ENCODE measurements at places on chromosomes 5 and 9.

GRCh38 chr9:124032247-124032646, 20.7 kb downstream of the LHX2 start:
- no peak for DNase-seq

DNA sequence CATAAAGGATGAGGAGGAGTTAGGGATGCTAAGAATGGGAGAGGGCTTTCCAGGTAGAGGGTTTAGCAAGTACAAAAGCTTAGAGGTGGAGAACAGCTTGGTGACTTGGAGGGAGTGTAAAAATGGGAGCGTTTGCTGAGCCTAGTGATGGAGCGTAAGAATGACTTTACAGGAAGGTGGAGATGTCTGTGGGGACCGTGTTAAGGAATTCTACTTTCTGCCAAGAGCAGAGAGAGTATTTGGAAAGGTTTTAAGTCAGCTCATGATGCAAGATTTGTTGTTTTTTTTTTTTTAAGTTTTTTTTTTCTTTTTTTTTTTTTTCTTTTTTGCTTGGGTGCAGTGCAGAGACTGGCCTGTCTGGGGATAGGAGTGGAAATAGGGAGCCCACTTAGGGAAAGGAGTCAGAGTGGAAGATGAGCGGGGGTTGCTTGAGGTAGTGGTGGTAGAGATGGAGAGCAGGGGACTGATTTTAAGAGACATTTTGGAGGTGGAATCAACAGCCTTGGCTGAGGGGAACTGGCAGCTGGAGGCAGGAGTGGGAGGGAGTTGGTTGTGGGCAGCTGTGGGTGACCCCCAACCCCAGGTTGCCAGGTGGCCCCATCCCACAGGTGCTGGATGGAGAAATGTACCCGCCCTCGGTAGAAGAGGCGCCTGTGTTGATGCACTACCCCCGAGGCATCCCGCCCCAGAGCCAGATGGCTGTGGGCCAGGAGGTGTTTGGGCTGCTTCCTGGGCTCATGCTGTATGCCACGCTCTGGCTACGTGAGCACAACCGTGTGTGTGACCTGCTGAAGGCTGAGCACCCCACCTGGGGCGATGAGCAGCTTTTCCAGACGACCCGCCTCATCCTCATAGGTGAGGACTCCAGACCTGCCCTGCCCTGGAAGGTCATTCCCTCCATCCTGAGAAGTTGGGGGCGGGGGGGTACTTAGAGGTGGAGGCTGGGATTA, 12.4 kb downstream of the PTGS1 start:
- DNase-seq = no peak

GRCh38 chr5:82244854-82245635, 33.1 kb downstream of the RPS23 start:
- no peak for DNase-seq

- no peak for DNase-seq
Observed at GRCh38 chr5:77355080-77355479, 137.0 kb downstream of the WDR41 start.

DNA sequence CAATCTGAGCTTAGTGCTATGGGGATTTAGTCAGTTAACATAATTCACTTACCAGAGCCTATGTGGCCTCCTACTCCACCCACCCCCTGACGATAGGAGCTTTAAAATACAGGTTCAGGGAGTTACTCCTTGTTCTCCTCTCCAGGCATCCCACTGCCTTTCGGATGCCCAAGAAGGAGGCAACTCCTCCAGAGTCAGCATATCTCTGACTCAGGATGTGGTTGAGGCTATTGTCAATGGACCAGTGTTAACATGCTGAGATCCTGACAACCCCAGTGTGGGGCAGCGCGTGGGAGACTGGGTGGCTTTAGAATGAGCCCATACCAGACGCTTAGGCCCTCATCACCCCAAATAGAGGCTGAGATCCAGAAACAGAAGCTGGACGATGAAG, 27.4 kb downstream of the BICD2 start:
- no peak for DNase-seq

GRCh38 chr5:102759700-102760099, 4.6 kb downstream of the PAM start:
- no peak for DNase-seq

DNA sequence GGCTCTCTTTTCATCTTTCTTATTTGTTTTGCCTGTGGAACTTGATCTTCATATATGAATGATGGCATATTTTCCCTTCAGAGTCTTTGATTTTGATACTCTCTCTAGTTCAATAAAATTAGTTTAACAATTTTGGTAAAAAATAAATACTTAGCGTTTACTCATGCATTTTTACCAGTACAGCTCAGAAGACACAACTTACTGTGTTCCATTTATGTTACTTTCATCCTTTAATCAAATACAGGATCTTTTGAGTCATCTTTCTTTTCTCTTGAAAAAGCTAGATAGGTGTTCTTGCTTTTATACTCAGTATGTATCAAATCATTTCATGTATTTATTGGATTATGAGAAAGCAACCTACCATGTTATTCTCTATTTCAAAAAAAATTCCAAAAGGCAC, 47.1 kb upstream of the RICTOR start:
- no peak for DNase-seq

- no peak for DNase-seq
Observed at GRCh38 chr9:126491949-126492348, 121.8 kb upstream of the LMX1B start.

GRCh38 chr5:144313147-144313726, 142.6 kb downstream of the KCTD16 start:
- no peak for DNase-seq

- DNase-seq = no peak
Observed at GRCh38 chr9:89649039-89649691, 44.4 kb downstream of the GADD45G start.

- no peak for DNase-seq
Observed at GRCh38 chr9:104279535-104280177, 185.5 kb downstream of the SMC2 start.

GRCh38 chr5:32297181-32298058, 15.3 kb downstream of the MTMR12 start:
- no peak for DNase-seq

DNA sequence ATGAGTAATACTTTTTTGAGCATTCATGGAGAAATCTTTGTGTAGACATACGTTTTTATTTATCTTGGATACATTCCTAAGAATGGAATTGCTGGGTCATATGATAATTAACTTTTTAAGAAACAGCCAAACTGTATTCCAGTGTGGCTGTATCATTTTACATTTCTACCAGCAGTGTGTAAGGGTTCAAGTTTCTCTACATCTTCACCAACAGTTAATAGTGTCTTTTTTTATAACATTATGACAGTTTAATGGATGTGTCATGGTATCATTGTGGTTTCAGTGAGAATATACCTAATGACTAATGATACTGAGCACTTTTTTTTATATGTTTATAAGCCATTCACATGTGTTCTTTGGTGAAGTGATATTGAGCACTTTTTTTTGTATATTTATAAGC, 52.4 kb downstream of the NIPBL start:
- no peak for DNase-seq

- no peak for DNase-seq
Observed at GRCh38 chr9:969310-970150, 6.9 kb upstream of the DMRT3 start.

DNA sequence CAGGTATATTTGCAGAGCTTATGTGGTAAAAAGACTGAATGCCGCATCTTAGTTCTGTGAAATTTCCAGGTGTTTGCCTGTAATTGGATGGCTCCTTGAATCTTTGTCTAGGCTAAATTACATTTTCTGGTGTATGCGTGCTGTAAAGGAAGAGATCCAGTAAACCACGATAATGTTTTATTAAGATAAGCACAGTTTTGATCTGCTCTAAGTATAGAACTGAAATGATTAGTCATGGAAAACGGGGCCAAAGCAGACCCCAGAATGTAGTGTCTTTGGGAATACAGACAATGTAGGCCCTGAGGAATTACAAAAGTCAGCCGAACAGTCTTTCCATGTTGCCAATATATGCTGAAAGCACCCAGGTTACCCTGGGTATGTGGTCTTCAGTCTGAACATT, 257.3 kb downstream of the FANCC start:
- no peak for DNase-seq

DNA sequence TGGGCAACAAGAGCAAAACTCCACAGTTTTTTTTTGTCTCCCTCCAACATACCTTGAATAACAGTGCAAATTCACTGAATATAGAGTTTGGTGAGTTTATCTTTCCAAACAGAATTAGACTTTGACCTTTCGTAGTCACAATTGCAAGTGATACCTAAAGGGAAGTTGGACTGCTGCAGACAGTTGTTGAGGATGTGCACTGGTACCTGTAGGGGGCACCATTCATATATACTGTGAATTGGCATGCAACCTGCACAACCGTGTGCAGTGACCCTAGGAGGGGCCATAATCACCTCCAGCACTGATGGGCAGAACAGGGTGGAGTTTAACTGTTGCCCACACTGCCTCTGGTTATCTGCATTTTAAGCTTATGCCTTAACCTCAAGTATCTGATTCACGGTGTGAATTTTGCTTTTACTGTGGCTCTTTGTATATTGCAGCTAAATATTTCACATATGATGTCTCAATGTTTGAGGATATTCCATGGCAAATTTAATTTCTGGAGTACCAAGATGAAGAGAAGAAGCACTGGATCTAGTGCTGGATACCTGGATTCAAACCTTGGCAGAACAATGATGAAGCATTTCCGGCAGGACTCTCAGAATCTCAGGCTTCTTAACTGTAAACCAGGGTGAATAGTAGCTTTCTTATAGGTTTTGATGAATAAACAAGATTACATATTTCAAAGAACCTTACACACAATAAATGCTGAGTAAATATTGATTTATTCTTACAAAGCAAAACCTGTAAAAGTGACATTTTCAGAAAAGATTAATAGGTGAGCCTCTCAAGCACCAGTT, 144.3 kb downstream of the ACTBL2 start:
- no peak for DNase-seq

DNA sequence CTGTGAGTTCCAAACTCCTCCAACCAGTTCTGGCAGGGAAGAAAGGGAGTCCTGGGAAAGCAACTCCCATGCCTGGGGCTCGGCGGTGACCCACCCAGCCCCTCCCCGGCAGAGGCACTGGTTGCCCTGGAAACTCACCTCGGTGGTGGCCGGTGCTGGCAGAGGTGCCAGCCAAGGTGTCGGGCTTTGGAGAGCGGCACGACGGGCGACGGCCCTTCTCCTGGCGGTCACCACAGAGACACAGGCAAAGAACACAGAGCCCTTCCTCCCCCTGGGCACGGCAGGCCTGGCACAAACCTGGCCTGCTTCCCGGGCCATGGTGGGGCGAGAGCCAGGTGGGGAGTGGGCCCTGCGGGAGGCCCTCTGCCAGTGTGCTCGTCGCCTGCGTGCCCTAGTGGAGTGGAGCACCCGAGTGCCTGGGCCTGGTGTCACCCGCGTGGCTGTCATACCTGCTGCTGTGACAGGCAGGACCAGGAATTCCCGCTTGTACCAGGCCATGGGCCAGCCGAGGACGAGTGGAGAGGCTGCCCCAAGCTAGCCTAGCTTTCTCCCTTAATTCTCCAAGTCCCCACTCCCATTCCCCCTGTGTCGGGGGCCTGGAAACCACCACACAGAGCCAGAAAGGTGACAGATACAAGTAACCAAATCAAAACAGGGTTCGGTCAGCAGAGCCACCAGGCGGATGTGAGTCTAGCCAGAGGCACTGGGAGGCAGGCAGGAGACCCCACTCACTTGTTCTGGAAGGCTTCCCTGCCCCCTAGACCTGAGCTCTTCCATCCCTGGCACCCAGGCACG, 8.2 kb upstream of the RALGDS start:
- no peak for DNase-seq

- DNase-seq = no peak
Observed at GRCh38 chr5:79588696-79589095, 23.5 kb upstream of the TENT2 start.

DNA sequence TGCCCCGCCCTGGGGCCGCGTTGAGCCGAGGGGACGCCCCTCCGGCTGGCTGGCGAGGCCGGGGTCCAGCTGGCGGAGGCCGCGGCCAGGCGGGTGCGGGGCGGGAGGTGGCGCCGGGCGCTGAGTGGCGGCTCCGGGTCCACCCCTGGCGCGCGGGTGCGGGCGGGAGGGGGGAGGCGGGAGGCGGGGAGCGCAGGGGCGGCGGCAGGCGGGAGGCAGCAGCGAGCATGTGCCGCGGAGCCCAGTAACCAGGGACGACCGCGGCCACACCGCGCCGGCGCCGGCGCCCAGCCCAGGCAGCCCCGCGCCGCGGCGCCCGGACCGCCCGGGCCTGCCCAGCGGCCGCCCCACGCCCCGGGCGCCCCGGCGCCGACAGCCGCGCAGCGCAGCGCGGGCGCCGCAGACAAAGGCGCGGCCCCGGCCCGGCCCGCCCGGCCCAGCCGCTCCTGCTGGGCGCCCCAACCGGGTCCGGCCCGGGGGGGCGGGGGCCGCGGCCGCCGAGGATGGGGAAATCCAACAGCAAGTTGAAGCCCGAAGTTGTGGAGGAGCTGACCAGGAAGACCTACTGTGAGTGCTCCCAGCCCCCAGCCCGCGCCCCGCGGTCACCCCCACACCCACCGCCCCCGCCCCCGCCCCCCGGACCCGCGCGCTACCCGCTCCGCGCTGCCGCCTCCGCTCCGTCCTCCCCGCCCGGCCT, at the start of gene NCS1:
NCS1 (plus strand) TSS at position 244 of the 697 bp plus-strand sequence; CDS start at position 504, 260 bp downstream.
- no peak for DNase-seq

- DNase-seq = no peak
Observed at GRCh38 chr9:21527579-21527978, 45.5 kb upstream of the IFNE start.

DNA sequence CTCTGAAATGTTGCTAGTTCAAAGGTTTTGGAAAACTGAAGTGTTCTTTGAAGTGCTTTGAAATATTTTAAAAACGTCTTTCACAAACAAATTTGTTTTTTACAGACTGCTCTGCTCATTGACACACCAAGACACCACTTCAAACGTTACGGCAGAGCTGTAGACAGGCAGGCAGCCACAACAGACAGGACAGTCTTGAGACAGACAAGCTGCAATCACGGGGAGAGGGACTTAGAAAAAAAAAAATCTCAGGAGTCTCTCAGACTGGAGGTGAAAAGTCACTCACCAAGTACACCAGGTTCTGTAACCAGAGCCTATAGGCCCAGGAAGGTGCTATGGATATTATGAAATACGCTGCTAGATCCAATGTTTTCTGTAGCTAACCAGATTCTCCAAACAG, 135.4 kb downstream of the ISL1 start:
- no peak for DNase-seq

- no peak for DNase-seq
Observed at GRCh38 chr5:130324953-130325671, 420.8 kb downstream of the CHSY3 start.
